ENCODE measurements at places on chromosomes 5 and 9.

- no peak for DNase-seq
Measured at GRCh38 chr5:65102976-65103711, 334.4 kb downstream of the CWC27 start.

DNA sequence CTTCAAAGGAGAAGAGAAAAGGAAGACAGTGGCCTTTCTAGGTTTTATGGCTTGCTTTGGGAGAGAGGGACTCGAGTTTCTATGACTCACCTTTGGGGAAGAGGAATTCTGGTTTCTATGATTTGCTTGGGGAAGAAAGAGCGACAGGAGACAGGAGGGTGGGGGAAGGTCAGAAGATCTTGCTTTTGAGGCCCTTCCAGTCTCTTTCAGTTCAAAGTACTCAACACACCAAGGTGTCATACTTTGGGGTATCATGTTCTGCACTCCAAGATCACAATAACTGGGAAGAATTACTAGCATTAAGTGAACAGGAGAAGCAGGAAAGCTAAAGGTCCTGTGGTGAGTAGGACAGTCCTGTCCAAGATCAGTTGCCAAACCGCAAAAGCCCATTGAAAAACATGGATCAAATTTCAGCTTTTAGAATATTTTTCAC is 324.5 kb downstream of the ARHGEF28 start:
- no peak for DNase-seq

GRCh38 chr5:132353486-132353995 is 16.0 kb upstream of the SLC22A5 start:
- DNase-seq: no peak

DNA sequence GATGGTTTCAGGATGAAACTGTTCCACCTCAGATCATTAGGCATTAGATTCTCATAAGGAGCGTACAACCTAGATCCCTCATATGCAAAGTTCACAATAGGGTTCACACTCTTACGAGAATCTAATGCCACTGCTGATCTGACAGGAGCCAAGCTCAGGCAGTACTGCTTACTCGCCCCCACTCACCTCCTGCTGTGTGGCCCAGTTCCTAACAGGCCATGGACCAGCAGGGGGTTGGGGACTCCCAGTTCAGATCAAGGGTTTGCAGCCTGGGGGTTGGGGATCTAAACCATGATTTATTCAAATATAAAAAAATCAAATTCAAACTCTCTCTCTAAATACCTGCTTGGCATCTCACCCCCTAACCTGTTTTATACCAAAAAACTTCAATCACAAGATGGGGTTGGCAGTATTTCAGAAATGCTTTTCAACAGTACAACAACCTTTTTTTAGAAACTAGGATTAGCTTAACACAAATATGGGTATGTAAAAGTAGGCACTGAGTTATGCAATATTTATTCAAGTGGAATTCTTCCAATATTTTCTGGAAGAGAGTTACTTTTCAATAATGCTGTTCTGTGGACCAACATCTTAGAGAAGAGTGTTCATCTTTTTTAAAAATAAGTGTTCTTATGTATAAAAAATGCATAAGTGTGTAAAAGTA is 30.1 kb upstream of the SLC12A2 start:
- DNase-seq: no peak

DNA sequence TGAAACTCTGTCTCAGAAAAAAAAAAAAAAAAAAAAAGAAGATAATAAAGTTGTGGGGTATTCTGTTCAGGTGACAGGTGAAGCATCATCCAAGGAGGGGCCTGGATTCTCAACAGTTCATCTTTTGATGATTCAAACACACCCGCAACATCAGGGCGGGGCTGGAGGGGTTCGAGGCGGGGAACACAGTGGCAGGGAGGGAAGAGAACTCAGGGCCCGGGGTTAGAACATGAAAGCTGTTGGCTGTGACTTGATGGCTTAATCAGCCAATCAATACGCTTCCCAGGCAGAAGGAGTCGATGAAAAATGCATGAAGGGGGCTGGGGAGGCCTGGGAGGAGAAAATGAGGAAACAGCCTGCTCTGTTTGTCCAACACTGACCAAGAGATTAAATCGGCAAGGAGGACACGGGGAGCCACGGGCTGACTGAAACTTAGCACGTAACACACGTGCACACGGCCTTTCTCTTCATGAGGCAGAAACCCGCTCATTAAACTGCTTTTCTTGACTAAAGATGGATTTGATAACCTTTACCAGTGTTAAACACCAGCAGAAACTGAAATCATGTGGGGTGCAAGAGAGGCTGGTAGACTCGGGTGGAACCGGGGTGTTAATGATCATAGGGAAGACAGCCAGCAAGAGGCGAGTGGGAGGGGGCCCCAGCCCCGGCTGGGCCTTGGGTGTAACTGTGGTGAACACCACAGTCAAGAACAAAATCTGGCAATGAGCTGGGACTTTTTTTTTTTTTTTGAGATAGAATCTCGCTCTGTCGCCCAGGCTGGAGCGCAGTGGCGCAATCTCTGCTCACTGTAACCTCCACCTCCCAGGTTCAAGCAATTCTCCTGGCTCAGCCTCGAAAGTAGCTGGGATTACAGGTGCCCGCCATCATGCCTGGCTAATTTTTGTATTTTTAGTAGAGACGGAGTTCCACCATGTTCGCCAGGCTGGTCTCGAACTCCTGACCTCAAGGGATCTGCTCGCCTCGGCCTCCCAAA is 105.7 kb upstream of the RAPGEF1 start:
- no peak for DNase-seq

DNA sequence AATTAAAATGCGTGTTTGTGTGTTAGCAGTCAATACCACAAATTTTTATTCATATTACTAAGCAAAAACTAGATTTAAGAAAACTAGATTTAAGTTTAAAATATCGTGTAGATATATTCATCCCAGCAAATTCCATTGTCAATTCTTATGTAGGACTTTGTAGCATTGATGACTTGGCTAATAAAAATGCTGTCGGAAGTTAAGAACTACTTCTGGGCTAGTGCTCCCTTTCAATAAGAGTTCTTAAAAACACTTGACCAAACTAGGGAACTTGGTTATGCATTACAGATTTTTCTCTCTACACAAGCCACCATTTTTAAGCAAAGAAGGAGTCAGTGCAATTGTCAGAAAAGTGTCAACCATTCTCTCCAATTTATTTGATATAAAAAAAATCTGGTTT is 68.7 kb upstream of the RAD23B start:
- DNase-seq: no peak

DNA sequence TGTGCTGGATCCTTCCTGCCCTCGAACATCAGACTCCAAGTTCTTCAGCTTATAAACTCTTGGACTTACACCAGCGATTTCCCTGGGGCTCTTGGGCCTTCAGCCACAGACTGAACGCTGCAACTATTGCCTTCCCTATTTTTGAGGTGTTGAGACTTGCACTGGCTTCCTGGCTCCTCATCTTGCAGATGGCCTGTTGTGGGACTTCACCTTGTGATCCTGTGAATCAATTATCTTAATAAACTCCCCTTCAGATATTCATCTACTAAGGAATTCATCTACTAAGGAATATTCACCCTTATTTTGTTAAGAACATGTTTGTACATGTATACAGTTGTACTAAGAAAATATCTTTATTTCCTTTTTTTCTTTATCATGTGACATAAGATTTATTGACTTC is 1079.7 kb downstream of the CDH12 start:
- DNase-seq: no peak

DNA sequence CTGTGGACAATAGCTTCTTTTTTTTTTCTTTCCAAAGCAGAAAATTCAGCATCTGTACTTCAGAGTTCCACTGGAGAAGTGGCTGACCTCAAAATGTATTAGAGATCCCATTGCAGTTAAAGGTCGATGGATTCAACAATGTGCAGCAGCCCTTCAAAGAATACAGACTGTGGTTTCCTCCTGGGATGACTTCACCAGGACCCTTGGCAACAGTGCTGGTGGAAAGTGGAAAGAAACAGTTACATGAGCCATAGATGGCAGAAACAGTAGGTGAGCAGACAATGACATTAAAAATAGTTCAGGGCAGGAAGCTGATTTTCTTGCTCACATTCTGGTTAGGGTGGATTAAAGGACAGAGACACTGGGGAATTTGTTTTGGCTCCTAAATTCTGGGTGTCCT is 62.4 kb downstream of the SLC28A3 start:
- no peak for DNase-seq

Measured in stimulated activated CD8-positive, alpha-beta memory T cell treated with anti-CD3 and anti-CD28 coated beads, Interleukin-4, amount 100 ng/mL, for 1 hour (primary cell).